ENCODE measurements at places on chromosomes 5 and 9.

DNA sequence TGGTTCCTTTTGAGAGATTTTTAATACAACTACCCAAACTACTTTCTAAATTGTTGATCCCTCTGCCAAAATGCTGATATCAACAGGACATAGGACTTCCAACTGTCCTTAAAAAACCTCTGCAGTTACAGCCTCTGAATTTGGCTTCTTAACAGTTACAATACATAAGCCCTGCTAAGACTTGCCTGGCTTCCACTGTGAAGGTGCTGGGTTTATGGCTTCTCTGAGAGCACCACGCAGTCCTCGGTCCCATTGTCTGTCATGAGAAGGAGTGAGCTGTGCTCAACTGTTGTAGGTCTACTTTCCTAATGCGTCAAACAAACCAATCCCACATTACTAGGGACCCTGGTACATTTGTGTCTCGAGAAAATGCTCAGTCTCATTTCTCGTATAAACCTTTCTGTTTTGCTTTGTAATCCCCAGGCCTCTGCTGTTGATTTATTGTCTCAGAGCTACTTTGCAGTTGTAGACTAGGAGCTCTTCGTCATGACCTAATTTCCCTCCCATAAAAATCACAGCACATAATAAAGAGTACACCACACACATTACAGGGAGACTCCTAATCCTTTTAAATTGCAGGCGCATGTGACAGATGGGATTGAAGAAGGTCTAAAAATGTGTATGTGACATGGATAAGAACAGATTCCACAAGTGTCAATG is 274.9 kb downstream of the NR3C1 start:
- no peak for DNase-seq

- DNase-seq = no peak
Observed at GRCh38 chr9:23811633-23812032, 14.4 kb downstream of the ELAVL2 start.

GRCh38 chr5:7540736-7541485 is 145.0 kb downstream of the ADCY2 start:
- no peak for DNase-seq

GRCh38 chr5:167294882-167295680 is 996.4 kb upstream of the WWC1 start:
- DNase-seq = no peak

DNA sequence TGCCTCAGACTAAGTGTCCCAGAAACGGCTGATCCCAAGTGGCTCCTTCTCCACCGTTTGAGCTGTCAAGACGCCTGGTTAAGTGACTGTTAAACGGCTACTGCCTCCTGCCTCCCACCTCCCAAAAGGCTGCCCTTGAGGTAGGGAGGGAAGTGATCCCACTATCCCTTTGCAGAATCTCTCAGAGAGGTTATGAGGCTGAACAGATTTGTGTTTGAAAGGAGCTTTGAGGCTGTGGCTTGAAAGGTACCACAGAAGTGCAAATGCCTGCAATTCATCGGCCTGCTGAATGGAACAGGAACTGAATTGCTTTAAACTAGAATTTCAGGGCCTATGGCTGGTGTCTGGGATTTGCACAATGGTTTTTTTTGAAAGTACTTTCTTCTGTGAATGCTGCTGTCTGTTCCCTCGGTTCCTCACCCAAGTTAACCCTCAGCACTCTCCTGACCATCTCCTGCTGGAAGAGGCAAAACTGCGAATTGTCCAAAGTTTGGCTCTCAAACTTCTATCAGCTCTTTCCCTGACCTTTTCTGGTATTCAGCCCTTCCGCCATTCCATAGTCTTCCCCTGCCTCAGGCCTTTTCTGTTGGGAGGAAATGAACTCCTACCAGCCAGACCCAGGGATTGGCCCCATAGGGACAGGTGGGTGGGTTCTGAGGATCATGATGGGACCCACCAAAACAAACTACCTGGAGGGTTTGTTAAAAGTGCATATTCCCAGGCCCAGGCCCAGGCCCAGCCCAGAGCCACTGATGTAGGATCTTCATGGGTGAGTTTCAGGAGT is 453.3 kb downstream of the KDM4C start:
- DNase-seq = no peak

DNA sequence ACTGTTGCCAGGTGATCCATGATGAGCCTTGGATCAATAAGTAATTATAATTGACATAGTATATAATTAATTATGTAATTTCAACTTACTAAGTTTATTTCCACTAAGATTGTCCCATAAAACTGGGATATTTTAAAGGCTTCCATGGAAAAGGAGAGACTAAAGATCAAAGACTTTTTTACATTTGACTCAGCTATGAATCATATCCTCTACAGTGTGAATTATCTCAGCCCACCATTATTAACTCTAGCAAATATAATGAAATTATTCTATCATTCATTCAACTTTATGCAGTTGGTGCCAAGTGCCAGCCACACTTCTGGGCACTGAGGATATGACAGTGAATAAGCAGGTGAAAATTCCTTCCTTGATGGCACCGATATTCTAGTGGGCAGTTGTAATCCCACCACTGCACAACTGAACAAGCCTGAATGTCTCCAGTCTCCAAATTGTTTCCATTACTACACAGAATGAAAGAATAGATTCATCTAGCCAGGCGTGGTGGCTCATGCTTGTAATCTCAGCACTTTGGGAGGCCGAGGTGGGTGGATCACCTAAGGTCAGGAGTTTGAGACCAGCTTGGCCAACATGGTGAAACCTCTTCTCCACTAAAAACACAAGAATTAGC is 21.9 kb upstream of the TXN start:
- DNase-seq = no peak

DNA sequence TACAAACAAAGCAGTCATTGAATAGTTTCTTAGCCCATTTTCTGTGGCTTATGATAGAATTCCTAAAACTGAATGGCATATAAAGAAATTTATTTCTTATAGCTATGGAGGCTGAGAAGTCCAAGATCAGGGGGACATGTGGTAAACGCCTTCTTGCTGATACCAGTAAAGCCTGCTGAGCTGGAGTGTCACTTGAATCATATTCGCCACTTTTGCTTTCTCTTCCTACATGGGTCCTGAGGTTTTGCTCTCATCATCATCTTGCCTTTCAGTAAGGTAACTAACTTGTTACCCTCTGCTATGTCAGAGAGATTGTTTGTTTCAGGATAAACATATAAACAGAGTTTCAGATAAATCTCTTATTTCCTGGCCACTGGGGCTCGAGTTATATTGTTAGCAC is 203.3 kb upstream of the DMRT1 start:
- DNase-seq = no peak

DNA sequence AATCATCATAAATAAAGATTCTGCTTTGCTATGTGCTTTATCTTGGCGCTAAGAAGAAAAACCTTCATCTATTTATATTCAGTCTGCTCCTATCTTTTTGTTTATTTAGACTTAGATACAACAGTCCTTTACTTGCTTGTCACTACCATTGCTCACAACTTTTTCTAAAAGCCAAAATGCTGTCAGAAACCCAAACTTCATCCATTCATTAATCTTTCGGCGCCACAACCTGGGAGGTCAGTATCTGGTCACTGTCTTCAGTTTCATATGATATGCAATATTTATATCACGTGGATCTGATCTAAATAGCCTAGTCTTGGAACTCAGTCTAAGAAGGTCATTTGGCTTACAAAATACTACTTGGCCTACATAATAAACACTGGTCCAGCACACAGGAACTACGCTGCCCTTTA is 159.3 kb upstream of the TARS1 start:
- DNase-seq = no peak

GRCh38 chr9:75604661-75605060 is 285.8 kb upstream of the PCSK5 start:
- DNase-seq = no peak

- DNase-seq = no peak
Observed at GRCh38 chr9:110977259-110977709, 61.0 kb downstream of the LPAR1 start.

GRCh38 chr5:58760222-58760621 is 177.3 kb downstream of the RAB3C start:
- no peak for DNase-seq

- DNase-seq = no peak
Observed at GRCh38 chr5:107705402-107706014, 34.8 kb upstream of the EFNA5 start.

DNA sequence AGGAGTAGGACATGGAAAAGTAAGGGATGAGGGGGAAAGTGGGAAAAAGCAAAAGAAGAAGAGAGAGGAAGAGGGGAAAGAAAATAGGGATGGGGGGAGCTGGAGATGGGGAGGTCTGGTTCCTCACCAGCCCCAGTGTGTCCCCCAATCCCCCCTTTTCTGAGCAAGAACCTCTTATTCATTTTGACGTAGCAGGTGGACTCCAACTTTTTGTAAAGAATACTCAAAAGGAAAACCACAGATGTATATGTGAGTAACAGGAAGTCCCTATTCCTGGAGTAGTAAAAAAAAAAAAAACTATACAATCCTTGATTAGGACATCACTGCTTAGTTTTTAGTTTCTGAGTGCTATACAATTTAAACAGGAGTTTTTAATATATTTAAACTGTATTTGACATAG is 3.9 kb upstream of the CFAP95 start:
- DNase-seq = no peak

DNA sequence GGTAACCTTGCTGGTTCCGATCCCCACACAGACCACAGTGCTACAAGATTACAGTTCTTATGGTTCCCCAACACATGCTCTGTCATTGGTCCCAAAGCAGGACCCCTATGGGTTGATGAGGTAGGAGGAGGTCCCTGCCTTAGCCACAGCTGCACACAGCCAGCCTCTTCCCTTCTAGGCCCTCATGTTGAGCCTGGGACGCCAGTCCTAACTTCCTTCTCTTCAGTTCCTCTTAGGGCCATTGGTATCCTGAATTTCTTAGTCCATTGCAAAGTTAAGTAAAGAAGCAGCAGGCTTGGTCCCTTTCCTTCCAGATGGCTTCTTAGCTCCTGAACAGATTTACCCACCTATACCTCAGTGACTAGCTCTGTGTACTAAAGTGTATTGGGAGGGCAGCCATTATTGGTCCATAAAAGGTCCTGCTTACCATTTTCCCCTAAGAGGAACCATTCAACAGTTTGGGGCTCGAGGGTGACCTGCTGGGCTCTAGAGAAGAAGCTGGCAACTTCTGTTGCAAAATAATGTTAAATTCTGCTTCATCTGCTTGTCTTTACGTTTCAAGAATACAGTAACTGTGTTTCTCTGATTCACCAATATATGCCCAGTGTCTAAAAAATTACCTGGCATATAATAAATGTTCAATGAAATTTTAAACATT is 50.2 kb downstream of the PDCD1LG2 start:
- no peak for DNase-seq

GRCh38 chr5:146520731-146521130 is 4.7 kb upstream of the GPR151 start:
- no peak for DNase-seq

- DNase-seq = no peak
Observed at GRCh38 chr9:29211003-29211579, 1637.8 kb upstream of the C9orf72 start.

DNA sequence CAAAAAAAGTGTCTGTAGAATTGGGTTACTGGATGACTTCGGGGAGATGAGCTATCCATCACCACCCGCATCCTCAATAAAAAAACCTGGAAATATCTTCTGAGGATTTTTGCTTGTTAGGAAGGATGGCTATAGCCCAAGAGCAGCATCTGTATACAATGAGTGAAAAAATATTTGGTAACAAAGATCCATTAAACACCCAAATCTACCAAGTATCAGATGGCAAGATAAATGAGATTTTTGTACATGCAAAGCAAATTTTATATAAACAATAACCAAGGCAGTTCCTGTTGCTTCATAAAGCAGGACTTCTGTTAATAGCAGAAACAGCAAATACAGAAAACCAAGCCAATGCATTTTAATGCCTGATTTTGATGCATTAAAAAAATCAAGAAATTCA is 166.6 kb downstream of the SLC28A3 start:
- DNase-seq = no peak

DNA sequence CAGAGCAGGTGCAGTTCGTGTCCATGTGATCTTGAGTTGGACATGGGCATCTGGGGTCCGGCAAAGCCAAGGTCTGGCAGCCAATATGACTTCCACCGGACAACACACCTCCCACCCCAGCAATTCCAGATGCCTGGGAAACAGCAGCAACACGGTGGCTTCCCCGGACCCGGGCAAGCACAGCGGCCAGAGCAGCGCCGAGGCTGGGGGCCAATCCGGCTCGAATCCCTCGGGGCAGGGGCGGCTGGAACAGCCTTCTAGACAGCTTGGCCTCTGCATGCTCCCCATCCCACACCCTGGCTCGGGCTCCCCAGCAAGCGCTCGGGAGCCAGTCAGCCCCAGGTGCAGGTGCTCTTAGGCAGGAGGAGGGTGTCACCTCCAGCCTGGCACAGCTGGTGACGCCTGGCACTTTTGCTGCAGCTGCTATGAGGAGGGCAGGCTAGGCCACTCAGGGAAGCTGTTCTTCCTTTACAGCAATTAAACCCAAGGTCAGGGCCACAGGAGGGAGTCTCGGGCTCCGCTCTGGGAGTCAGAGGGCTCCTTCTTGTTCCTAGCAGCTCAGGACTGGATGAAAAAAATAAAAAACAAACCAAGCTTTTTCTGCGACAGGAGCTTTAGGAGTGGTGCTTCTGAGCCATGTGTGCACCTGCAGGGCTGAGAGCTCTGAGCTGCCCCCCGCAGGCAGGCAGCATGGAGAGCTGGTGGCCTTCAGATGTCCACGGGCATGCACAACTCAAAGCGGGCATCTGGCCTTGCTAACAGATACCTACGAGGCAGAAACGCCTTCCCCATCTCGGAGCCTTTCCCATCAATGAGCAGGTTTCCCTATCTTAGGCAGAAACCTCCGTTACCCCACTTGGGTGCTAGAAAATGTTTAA is 28.2 kb downstream of the DBH start:
- DNase-seq = no peak

DNA sequence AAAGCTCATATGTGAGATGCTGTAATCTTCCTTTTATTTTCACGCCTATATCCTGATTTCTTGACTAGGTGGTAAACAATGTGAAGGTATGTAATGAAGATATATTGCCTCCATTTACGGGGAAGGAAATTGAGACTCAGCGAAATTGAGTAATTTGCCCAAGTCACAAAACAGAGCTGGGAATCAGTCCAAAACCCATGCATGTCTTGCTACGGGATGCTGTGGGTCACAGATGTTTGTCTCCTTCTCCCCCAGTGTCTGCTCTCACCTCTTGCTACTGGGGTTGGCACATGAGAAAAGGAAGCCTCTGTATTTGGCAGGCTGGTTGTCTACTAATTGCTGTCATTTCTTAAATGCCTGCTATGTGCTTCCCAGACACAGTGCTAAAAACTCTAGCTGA is 53.7 kb upstream of the TEX48 start:
- no peak for DNase-seq

- DNase-seq = peak; percentile 10
Observed at GRCh38 chr9:121857928-121858327, 206.5 kb downstream of the DAB2IP start.

GRCh38 chr5:111776913-111777781 is 20.2 kb upstream of the NREP start:
- DNase-seq = no peak

DNA sequence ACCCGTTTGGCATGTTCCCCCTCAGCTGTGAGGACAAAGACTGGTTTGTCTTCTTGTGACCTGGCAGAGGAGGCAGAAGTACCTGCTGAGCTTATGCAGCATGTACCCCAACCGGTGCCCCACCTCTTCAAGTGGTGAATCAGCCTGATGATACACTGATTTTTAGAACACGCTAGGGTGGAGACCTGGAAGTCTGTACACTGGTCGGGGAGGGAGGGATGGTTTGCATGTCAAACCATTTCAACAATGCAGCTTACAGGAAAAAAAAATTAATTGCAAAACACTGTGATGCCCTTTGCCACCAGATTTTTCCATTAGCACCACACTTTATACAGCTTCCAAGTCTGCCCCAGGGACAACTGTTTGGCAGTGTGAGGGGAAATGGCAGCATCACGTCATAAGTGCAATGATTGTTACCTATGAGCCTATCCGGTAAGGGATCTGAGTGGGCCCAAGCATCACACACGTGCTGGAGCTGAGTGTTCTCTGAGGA is 155.1 kb upstream of the DMRT1 start:
- DNase-seq = peak; percentile 70

All from right lobe of liver (tissue), 6 donors.